ENCODE measurements at places on chromosomes 16 and 17.

DNA sequence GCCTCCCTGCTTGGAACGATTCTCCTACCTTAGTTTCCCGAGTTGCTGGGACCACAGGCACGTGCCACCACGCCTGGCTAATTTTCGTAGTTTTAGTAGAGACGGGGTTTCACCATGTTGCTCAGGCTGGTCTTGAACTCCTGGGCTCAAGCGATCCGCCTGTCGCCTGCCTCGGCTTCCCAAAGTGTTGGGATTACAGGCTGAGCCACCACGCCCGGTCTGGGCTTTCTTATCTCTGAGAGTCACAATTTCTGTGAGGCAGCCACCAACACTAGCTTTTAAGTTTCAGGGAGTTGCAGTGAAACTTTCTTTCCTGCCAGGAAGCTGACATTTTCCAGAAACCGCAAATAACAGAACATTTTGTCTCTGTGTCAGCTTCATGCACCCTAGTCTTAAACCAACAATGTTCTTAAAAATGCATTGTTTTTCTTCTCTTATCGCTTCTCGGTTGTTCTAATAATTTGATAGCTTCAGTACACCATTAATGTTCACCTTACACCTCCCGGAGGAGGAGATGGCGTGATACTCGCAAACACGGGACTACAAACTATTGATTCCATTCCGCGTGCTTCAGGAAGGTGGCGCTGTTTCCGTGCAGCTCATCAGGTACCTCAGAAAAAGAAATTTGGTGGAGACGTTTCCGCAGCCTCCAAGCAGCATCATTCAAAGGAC is 7.4 kb upstream of the DHRS7B start:
- peak; percentile 79 for DNase-seq

DNA sequence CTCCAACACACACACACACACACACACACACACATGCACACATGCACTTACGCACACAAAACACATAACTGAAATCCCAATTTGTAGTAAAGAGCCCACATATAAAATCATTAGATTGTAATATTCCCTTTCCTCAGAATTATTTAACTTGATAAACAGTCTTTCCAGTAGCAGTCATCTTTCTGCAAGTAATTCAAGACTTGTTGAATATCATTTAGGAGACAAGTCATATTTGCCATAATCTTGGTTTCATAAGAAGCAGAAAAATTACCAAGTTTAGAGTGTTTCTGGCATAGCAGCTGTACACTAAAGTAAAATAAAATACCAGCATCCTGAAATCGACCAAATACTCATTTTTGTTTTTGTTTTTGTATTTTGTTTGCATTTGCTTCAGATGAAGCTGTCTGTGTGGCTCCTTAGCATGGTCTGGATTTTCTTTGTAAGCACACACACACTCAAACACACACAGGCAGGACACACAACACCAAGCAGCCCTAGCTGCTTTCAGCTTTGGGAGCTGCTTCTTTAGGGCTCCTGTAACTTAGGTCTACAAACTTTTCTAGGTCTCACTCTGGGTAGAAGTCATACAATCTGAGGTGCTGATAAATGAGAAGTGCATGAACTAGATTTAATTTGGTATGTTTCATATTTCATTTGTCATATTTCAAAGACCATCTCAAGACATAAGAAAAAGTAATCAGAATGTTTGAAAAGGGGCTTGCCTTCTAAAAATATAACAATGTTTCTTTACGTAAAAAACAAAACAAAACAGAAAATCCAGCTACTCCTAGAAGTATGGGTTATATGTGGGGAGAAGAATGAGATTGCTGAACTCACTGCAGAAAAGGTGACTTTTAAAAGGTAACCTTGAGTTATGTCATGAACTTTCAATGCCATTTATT is 3.0 kb downstream of the SALL1 start:
- no peak for DNase-seq

GRCh38 chr17:82479602-82480001 is 21.1 kb downstream of the NARF start:
- no peak for DNase-seq

GRCh38 chr17:57486882-57487301 is 230.6 kb downstream of the MSI2 start:
- no peak for DNase-seq

DNA sequence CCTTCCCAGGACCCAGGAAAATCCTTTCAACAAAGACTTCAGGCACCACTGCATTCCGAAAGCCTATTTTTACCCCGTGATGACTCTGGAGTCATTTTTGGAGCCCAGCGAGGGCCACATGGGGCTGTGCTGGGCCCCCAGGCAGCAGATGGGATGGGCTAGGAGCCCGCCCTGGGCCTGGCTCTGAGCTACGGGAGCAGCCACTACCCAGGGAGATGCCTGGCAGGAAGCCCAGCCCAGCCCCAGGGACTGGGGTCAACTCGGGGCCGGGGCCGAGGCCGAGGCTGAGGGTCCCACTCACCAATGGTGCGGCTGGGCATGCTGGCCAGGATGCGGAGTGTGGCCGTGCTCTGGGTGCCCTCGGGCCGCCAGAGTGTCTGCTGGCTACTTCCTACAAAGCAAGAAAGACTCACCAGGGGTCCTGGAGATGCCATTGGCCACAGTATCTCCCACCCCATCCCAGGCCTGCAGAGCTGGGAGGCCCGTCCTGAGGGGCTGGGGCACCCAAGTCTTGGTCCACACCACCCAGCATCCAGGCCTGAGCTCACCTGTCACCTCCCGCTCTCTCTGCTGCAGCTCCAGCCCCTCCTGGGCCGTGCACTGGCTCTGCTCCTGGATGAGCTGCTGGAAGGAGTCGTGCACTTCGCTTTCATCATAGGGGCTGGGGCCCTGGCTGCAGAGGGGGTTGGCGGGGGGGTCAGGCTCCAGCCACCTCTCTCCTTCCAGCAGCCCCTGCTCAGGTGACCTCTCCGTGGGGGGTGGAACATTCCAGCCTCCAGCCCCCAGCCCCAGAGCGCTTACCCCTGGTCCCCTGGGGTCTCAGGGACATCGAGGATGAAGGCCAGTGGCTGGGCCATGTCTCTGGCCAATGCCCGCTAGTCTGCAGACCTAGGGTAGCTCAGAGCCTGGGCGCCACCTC is 2.3 kb downstream of the TMC6 start:
- DNase-seq, result no peak

- no peak for DNase-seq
These were observed 954.7 kb upstream of the RBFOX1 start for GRCh38 chr16:6377956-6378355.

DNA sequence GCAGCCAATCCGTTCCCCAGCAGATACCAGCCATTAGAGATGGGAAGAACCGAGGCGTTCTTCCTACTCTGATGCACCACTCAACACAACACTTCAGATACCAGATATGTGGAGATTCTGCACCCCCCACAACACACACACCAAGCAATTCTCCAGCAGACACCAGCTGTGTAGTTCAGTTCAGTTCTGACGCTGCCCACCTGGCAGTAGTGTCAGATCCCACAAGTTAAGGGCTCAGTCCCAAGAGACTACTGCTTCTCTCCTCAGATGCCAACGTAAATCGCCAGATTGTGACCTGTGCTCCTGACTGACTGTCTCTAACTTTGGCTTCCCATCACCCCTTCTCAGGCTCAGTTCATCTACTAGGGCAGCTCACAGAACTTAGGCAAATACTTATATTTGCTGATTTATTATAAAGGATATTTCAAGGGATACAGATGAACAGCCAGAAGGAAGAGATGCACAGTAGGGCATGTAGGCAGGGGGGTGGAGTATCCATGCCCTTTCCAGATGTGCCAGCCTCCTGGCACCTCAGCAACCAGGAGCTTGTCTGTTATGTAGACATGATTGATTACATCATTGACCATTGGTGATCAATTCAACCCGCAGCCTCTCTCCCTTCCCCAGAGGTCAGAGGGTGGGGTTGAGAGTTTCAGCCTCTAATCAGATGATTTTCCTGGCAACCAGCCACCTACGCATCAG is 110.6 kb downstream of the PRKCA start:
- DNase-seq, result no peak

DNA sequence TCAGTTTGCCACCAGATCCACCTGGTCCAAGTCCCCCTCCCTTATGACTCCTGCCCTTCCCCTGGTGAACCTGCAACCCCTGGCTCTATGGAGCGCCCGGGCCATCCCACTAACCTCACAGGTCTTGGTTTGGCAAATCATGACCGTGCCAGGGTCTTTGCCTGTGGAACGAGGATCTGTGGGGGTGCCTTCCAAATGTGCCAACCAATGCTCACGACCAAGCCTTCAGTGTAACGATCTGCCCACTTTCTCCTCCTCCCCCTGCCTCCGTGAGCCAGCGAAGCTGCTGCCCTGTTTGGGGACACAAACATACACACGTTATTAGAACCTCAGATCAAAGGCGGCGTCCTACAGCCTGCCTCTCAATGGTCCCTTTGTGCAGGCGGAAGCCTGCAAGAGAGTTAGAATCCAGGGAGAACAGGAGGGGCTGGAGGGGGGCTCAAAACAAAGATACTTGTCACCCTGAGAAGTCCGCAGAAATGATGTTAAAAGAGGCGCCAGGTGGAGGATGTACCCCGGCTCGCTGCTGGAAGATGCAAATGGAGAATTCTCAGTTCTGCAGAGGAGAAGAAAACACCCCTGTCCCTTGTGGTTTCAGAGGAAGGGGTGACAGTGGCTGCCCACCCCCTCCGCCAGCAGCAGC is 9.0 kb upstream of the NKD1 start:
- DNase-seq, result no peak

DNA sequence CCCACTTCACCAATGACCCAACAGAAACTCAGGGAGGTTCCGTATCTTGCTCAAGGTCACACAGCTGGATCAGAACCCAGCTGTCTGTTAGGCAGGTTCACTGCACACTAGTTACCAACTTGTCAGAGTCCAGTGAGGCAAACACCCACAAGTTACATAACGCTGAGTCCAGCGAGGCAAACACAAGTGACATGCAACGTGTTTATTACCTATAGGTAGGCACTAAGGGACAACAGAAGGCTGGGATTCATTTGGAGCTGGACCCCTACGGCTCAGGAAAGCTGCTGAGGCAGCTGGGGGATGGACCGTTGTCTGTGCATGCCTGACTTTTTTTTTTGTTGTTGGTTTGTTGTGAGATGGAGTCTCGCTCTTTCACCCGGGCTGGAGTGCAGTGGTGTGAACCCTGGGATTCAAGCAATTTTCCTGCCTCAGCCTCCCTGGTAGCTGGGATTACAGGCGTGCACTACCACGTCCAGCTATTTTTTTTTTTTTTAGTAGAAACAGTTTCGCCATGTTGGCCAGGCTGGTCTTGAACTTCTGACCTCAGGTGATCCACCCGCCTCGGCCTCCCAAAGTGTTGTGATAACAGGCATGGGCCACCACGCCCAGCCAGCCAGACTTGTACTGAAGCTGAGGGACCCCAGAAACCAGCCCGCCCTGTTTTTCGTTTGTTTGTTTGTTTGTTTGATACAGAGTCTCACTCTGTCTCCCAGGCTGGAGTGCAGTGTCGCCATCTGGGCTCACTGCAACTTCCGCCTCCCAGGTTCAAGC is 1.9 kb upstream of the RSAD1 start:
- no peak for DNase-seq

- no peak for DNase-seq
These were observed 39.2 kb downstream of the MPRIP start for GRCh38 chr17:17081304-17081940.

DNA sequence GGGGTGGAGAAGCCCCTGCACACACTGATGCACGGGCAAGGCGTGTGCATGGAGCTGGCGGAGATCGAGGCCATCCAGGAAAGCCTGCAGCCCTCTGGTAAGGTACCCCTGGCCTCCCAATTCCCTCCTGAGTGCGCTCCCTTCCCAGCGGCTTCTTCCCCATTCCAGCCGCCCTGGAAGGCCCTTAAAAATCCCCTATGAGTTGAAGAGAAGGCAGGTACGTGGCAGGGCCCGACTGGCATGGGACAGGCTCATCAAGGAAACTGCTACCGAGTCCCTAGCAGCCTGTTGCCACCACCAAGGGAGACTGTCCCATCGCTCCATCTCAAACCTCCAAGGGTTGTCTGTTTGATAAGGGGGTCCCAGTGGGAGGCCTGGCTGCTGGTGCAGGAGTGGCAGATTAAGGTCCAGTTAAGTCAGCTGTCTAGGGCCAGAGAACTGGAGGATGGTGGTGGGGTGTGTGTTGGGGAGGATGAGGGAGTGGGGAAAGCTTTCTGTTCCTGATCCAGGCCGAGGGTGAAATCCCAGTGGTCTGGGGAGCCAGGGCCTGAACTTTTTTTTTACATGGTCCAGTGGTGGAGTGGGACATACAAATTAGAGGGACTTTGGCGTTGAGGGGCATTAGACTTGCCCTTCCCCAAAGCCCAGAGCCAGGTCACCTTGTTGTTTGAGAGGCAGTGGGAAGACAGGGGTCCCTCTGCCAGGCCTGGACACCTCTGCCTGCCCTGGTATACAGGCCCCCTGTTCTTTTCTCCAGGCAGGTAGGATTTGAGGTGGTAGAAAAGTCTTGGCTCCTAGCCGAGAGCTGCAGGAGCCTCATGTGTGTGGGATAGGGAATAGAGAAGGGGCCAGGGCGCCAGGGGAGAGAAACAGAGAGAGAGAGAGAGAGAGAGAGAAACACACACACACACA is 994 bp downstream of the IGFBP4 start:
- DNase-seq, result no peak

DNA sequence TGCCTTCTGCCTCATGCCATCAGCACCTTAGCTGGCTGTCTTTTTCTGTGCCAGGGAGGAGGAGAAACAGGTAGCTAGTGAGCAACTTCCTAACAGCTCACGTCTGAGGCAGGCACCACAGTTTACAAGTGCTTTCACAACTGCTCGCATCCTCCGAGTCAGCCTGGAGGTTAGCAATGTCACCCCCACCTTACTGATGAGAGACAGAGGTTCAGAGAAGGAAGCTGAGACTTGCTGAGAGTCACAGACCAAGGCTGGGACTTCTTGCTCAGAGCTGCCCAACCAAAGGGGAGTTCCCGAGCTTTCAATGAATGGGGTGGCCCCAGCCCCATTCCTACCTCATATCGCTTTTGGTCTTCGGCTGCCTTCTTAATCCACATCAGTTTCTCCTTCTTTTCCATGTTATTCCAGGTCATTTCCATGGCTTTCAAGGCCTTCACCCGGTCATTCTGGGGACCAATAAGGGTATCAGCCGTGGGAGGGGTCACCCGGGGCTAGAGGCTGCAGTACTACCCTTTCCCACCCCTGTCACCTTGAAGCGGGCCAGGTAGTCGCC is 9.6 kb downstream of the UBTF start:
- DNase-seq, result peak; percentile 42
